Kidney (tissue), 22 donors: ENCODE measurements at places on chromosomes 3 and 15. TPM values are rescaled to one million over a fixed set of nuclear protein-coding genes. Genes with fewer than 3 reads are reported as not detected.

Gene CSTA
- total RNA-seq: 4.6 TPM

Gene CFAP100
- not detected for total RNA-seq

Gene RPL4
- total RNA-seq: 1,774 TPM

Gene PDZRN3
- total RNA-seq: 13.2 TPM

Gene ADGRG7
- not detected for total RNA-seq

Gene CFAP91
- total RNA-seq: 14.1 TPM

Gene SLC24A5
- total RNA-seq: not detected

GRCh38 chr15:100879061-100879463, 569 bp upstream of the ALDH1A3 start:
- H3K36me3 ChIP-seq: no peaks in the 10 kb centered on the region
- no peak for DNase-seq
- H3K4me1 ChIP-seq: no peaks in the 10 kb centered on the region
- no peak overlapping the region for H3K27ac ChIP-seq
- no peak overlapping the region for H3K4me3 ChIP-seq

- DNase-seq: no peak
- no peaks in the 10 kb centered on the region for H3K27me3 ChIP-seq
- no peaks in the 10 kb centered on the region for H3K36me3 ChIP-seq
- H3K4me3 ChIP-seq: no peak overlapping the region
These were observed 233.2 kb downstream of the FGF12 start for GRCh38 chr3:192494174-192494573.

- H3K36me3 ChIP-seq: peaks cover 5% of the 10 kb centered on the region
- H3K27me3 ChIP-seq: no peaks in the 10 kb centered on the region
- H3K27ac ChIP-seq: no peak overlapping the region
- H3K4me3 ChIP-seq: no peak overlapping the region
These were observed 36.6 kb downstream of the CCK start for GRCh38 chr3:42229266-42229941.

GRCh38 chr3:7461202-7461825, 600.4 kb downstream of the GRM7 start:
- H3K36me3 ChIP-seq: no peaks in the 10 kb centered on the region
- no peak overlapping the region for H3K27ac ChIP-seq
- H3K4me3 ChIP-seq: no peak overlapping the region
- H3K27me3 ChIP-seq: no peaks in the 10 kb centered on the region
- H3K4me1 ChIP-seq: no peaks in the 10 kb centered on the region
- no peak for DNase-seq

- no peaks in the 10 kb centered on the region for H3K4me1 ChIP-seq
- no peaks in the 10 kb centered on the region for H3K27me3 ChIP-seq
- H3K4me3 ChIP-seq: no peak overlapping the region
- DNase-seq: no peak
- H3K36me3 ChIP-seq: no peaks in the 10 kb centered on the region
These were observed 215.9 kb upstream of the STAC start for GRCh38 chr3:36164400-36164799.

DNA sequence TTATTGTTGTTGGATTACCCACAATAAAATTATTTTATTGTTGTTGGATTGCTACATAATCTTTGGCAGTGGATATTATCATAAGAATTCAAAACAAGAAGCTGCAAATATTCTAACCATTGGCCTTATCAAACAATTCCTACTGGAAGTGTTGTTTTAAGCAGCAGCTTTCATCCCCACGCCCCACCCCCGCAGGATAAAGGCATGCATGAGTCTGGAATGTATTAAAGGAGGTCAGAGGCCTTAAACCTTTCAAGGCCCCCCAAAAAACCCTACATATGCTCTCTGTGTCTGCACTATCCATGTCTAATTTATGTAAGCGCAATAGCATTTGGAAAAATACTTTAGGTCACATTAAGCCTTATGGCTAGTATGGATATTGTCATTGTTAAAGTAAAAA, 23.1 kb downstream of the P3H2 start:
- H3K4me3 ChIP-seq: no peak overlapping the region
- no peak for DNase-seq
- H3K27ac ChIP-seq: no peak overlapping the region
- no peaks in the 10 kb centered on the region for H3K36me3 ChIP-seq

- H3K4me3 ChIP-seq: no peak overlapping the region
- no peaks in the 10 kb centered on the region for H3K27me3 ChIP-seq
- H3K4me1 ChIP-seq: no peaks in the 10 kb centered on the region
- no peak overlapping the region for H3K27ac ChIP-seq
- H3K36me3 ChIP-seq: no peaks in the 10 kb centered on the region
These were observed 166.0 kb downstream of the FMN1 start for GRCh38 chr15:33028495-33028894.

- H3K27me3 ChIP-seq: no peaks in the 10 kb centered on the region
- H3K36me3 ChIP-seq: no peaks in the 10 kb centered on the region
- no peak overlapping the region for H3K4me3 ChIP-seq
- no peak overlapping the region for H3K27ac ChIP-seq
These were observed 1.2 kb upstream of the ZBED2 start for GRCh38 chr3:111596328-111596727.

GRCh38 chr3:50265571-50265970, 3.4 kb upstream of the SEMA3B start:
- peaks cover 57% of the 10 kb centered on the region for H3K4me1 ChIP-seq
- no peak overlapping the region for H3K4me3 ChIP-seq
- peak overlapping the region; percentile 91 for H3K27ac ChIP-seq

DNA sequence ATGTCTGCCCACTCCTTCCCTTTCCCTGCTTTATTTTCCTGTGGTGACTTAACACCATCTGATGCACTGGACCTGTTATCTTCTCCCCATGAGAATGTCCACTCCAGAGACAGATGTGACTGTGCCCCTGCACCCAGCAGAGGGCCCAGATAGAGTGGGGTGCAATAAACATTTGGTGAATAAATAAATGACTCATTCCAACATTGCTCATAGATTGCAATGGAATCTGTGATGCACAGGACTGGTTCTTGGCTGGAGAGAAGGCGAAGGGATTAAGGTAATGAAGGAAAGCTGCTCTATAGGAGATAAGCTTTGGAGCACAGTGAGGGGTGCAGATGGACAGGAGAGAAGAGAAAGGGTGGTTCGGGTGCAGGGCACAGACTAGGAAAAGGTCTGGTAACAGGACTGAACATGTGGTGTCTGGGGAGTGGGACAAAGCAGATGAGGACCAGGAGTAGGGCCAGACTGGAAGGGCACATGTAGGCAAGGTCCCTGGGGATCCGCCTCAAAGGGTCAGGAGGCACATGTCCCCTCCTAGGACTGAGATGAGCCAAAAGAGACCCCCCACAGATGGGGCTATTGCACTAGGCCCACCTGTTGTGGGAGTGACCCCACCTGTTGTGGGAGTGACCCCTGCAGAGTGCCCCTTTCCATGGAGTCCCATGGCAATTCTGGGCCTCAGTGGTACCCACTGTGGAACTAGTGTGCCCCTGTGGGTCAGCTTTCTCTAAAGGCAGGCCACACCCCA, 17.5 kb upstream of the POC1A start:
- no peak for DNase-seq
- no peaks in the 10 kb centered on the region for H3K27me3 ChIP-seq
- H3K36me3 ChIP-seq: no peaks in the 10 kb centered on the region
- no peak overlapping the region for H3K4me3 ChIP-seq

GRCh38 chr15:62873203-62873602, 169.3 kb upstream of the TPM1 start:
- no peak for DNase-seq
- H3K4me1 ChIP-seq: no peaks in the 10 kb centered on the region
- no peaks in the 10 kb centered on the region for H3K27me3 ChIP-seq
- no peak overlapping the region for H3K4me3 ChIP-seq
- H3K27ac ChIP-seq: no peak overlapping the region

GRCh38 chr3:117165176-117165575, 455.6 kb downstream of the TUSC7 start:
- no peak for DNase-seq
- H3K4me1 ChIP-seq: no peaks in the 10 kb centered on the region
- no peaks in the 10 kb centered on the region for H3K36me3 ChIP-seq
- H3K27ac ChIP-seq: no peak overlapping the region
- H3K27me3 ChIP-seq: no peaks in the 10 kb centered on the region

DNA sequence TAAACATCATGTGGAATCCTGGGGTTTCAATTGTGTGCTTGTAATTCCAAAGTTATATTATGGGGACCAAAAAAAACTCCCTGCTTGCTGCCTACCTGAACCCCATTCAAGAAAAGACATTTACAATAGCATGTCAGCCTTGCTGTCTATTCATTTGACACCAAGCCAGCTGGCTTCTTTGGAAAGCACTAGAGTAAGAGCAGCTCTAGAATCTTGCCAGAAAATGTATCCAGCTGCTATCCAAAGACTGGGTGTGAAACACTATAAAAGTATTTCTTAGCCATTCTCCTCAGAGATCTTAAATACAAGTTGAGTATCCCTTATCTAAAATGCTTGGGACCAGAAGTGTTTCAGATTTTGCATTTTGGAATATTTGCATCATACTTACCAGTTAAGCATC, 87.4 kb downstream of the RAD18 start:
- H3K4me3 ChIP-seq: no peak overlapping the region
- DNase-seq: no peak
- H3K4me1 ChIP-seq: no peaks in the 10 kb centered on the region
- H3K27me3 ChIP-seq: no peaks in the 10 kb centered on the region

DNA sequence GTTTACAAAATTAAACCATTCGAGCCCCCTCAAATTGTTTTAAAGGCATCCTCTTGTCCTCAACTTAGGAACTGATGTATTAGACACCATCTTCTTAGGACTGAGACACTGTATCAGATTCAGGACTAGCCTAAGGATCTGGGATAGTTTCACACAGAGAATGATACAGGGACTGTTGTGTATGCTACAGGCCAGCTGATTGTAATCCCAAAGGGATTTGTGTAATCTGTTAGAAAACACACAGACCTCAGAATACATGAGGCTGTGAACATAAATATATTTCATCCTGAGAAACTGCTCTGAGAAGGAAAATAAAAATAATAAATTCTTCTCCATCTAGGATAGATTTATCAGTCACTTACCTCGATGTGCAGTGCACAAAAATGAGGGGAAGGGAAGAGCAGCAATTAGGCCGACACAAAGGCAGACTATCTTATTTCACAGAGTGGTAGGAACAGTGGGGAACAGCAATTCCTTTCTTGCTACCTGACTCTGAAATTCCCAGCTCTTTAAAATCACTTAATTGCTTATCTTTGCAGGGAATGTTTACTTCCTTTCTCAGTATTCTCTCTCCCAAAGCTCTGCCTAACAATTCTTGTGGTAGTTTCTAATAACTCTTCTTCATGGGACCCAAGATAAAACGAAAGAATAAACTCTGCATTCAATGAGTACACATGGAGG, 322.5 kb downstream of the MAGI1 start:
- no peak overlapping the region for H3K4me3 ChIP-seq
- H3K4me1 ChIP-seq: peaks cover under 1% of the 10 kb centered on the region
- H3K27me3 ChIP-seq: no peaks in the 10 kb centered on the region
- DNase-seq: no peak
- H3K36me3 ChIP-seq: no peaks in the 10 kb centered on the region

- no peaks in the 10 kb centered on the region for H3K36me3 ChIP-seq
- H3K4me3 ChIP-seq: no peak overlapping the region
These were observed 73.1 kb downstream of the WDR76 start for GRCh38 chr15:43899928-43900327.

DNA sequence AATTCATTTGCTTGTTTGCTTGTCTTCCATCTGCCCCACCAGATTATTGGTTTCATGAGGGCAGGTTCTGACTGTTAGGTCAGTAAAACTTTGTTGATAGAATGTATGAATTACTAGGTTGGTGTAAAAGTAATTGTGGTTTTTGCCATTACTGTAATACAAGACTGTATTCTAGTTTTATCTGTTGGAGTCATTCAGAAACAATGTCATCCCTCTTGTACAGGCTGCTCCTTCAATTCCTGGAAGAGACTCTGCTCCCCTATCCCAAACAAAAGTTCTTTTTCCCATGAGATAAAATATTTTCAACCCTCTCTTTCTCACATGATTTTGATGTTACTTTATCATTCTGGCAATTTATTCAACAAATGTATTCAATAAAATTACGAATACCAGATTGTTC, 115.0 kb downstream of the CHST2 start:
- H3K27me3 ChIP-seq: no peaks in the 10 kb centered on the region
- no peak overlapping the region for H3K4me3 ChIP-seq
- no peaks in the 10 kb centered on the region for H3K4me1 ChIP-seq
- H3K36me3 ChIP-seq: no peaks in the 10 kb centered on the region
